ENCODE measurements at places on chromosomes 11 and 22. TPM values are rescaled to one million over a fixed set of nuclear protein-coding genes. Genes with fewer than 3 reads are reported as not detected.

DNA sequence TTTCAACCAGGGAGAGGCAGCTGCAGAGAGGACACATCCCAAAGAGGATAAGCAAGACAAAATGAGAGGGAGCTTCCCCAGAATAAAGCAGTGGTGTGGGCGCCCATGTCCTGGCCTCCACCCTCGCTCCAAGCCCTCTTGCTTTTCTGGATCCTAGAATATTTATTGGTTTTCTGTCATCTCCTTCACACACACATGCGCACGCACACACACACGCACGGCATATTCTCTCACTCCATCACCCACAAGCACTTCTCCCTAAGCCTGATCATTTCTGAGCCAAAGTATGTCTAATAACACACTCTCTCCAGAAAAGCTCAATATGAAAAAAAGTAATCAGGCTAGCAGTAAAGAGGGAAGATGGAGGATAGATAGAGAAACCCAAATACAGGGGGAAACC lies 7.6 kb downstream of the IGSF9B start:
- no peak for DNase-seq

DNA sequence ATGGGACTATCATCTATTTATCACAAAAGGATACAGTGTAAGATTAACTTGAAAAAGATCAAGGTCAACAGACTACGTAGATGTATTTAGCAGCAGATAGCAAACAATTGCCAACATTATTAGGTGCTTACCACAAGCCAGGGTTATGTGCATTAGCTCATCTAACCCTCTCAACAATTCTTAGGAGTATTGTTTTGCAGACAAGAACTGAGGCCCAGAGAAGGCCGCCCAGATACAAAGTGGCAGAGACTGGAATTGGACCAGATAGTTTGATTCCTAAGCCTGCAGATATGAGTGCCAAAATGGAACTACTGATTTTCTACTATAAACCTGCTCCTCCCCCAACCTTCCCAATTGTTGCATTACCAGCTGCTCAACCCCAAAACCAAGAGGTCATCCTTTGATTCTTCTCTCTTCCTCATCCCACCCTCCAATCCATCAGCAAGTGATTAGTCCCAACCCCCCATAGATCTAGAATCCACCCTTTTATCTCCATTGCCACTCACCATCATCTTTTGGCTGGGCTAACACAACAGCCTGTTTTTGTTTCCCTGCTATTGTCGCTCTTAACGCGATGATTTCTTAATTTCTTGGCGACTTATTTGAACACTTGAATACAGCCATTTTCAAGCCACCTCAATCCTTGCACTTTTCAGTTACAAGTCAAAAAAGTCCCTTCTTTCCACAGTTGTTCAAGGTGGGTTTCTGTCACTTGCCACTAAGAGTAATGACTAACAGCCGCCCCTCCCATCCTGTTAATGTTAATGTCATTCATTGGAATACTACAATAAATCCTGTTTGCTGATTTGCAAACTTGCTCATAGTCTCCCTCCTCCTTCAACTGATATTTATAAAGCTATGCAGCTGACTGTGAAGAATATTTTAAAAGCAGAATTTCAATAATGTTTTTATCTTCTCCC lies 2.7 kb downstream of the TMEM123 start:
- no peak for DNase-seq

DNA sequence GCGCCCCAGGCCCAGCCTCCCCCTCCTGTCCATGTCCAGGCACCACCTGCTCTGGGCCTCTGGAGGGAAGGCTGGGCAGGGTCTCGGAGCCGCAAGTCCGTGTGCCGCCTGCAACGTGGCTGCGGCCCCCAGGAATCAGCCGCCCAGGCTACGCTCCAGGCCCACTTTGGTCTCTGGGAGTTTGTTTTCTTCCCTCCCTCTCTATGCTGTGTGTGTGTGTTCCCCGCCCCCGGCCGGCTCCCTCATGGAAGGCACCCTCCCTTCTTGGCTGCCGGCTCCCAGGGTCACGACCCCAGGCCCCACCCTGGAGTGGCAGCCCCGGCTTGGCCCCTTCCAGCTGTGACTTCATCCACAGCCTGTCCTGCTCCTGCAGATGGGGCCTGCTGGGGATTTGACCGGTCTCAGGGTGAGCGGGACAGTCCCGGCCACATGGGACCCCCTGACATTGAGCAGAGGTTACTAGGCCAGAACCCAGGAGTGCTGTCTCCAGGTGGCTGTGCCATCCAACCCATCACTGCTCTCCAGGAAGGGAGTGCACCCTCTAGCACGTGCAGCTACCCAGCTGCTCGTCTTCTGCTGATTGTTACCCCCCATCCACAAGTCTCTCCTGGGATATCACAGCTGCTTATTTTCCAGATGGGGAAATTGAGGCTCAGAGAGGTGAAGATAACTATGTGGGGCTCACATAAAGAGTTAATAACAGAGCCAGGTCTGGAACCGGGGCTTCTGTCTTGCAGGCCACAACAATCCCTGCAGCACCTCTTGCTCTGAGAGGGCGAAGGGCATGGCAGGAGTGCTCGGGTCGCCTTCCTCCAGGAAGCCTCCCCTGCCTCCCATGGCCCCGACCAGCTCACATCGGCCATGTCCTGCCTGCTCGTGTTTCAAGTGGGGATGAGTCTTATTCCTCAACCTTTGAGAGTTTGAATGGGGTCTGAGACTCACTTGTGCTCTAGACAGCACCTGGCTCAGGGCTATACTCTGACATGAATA lies 2.8 kb upstream of the LIF start:
- DNase-seq: no peak

Gene GRM5
- total RNA-seq: 0.33 TPM
